Mesothelial cell of epicardium (in vitro differentiated cells): ENCODE measurements at places on chromosomes 3 and 15.

GRCh38 chr15:66872405-66872804 lies 170.4 kb downstream of the SMAD6 start:
- DNase-seq, result no peak

GRCh38 chr3:46695177-46695961 lies 1.9 kb upstream of the ALS2CL start:
- no peak for DNase-seq

- no peak for DNase-seq
These were observed 885.1 kb upstream of the CADM2 start for GRCh38 chr3:84073664-84074063.

DNA sequence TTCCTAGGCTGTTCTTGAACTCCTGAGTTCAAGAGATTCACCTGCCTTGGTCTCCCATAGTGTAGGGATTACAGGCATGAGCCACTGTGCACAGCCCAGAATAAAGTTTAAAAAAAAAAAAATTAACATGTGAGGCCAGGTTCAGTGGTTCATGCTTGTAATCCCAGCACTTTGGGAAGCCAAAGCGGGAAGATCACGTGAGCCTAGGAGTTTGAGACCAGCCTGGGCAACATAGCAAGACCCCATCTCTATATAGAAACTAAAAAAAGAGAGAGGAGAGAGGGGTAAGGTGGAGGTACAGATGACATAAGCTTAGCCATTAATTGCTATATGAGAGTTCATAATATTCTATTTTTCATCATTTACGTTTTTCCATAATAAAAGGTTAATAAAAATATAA lies 21.5 kb downstream of the ZNF148 start:
- no peak for DNase-seq

- DNase-seq, result no peak
These were observed 50.4 kb upstream of the ATP2C1 start for GRCh38 chr3:130843441-130843840.

DNA sequence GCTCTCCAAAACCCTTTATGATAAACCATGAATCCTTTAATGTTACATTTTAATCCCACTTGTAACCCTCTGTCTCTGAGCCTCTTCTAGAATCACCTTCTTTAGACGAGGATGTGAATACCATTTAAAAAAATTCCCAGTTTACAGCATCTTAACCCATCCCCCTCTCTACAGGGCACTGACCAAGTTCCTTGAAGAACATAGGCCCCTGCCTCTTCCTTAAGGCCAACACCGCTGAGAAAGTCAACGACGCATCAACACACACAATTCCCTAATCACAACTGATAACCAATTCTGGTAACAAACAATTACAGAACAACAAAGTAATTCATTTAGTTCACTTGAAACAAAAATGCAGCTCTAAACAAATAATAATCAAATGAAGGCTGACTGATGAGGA lies 130.3 kb downstream of the DLG1 start:
- no peak for DNase-seq

DNA sequence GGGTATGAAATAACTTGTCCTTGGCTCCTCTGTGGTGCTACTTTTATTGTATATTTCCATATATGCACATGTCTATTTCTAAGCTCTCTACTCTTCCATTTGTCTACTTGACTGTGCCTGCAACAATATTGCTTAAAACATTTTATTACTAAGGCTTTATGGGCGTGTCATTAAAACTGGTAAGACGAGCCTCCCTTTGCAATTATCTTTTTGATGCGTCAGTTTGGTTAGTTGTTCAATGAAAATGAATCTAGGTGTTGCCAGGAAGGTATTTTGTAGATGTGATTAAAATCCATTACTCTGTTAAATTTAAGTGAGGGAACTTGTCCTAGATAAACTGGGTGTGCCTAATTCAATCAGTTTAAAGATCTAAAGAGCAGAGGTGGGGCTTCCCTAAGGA lies 12.9 kb upstream of the TRA2B start:
- no peak for DNase-seq

DNA sequence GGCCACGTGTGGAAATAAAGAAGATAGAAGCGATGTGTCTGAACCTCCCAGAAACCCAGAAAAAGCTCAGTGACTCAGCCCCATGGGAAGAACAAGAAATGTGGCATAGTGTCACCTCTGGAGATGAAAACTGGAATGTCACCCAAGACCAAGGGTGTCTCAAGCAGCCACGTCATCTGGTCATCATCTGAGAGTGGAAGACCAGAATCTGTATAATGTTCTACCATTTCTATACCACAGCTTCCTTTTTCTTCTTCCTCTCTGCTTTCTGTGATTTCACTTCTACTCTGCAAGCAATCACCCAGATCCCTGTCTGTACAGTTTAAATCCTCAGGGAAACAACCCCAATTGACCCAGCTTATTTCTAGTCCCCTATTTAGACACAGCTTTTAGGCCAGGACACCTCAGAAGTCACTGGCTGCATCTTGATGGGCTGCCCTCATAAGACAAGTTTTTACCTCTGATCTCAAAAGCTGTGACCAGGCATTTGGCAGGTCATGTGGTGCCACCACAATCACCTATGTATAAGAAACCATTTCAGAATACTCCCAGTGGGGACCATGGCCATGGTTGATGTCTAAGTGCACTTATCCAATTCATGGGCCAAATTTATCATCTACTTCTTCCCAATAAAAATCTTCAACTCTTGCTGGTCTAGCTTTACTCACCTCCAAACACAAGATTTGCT lies 278.5 kb upstream of the UMPS start:
- DNase-seq, result no peak

GRCh38 chr3:37605572-37606153 lies 256.0 kb upstream of the CTDSPL start:
- no peak for DNase-seq

DNA sequence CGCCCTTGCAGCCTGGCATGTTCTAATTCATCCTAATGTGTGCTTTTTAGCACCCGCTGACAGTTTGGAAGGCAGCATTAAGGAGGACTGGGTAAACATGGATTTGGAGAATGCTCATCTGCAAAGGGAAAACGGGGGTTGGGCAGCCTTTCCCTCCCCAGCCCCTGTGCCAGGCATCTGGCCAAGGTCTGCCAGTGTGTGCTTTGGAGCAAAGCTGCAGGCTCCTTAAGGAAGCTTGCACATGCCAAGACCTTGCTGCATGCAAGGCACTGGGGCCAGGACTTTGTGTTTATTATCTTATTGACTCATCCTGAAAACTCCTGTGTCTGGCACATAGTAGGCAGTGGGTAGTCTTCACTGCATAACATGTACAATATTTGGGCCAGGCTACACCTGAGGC lies 20.1 kb downstream of the FAM3D start:
- no peak for DNase-seq

- DNase-seq, result no peak
These were observed 141.9 kb upstream of the C2CD4B start for GRCh38 chr15:62306851-62307504.

DNA sequence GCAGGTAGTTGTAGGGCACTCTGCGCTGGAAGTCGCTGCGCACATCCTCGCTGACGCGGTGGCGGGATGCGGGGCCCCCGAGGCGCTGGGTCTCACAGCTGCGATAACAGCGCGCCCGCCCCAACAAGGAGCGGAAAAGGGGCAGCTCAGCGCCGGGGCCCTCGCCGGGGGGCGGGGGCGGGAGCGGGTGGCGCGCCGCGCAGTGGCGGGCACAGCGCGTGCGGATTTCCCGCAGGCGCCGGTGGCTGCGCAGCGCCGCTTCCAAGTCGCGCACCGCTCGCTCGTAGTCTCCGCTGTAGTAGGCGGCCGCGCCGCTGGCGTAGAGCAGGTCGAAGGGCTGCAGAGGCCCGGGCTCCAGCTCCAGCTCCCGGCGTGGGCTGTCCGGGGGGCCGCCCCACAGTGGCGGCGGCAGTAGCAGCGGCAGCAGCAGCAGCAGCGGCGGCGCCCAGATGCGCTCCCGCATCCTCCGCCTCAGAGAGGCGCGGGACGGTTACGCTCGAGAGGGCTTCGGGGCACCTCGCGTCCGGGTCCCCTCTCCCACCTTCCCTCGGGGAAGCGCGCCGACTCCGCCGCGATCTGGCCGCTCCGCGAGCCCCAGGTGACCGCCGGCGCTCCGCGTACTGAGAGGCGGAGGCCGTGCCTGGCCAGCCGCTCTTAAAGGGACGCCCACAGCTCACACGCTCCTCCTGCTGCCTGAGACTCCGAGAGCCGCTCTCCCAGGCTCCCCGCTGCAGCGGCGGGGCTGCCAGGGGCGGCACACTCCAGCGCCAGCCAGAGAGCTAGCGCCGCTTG lies at the start of gene P3H2:
P3H2 (minus strand) TSS at position 629 of the 792 bp plus-strand sequence; CDS start at position 463, 166 bp downstream.
- DNase-seq, result peak; percentile 84

GRCh38 chr3:68234076-68234780 lies 579.8 kb upstream of the SUCLG2 start:
- DNase-seq, result no peak

GRCh38 chr15:39376371-39376909 lies 204.4 kb upstream of the THBS1 start:
- DNase-seq, result no peak

- DNase-seq, result no peak
These were observed 115.9 kb downstream of the SV2B start for GRCh38 chr15:91216000-91216399.

DNA sequence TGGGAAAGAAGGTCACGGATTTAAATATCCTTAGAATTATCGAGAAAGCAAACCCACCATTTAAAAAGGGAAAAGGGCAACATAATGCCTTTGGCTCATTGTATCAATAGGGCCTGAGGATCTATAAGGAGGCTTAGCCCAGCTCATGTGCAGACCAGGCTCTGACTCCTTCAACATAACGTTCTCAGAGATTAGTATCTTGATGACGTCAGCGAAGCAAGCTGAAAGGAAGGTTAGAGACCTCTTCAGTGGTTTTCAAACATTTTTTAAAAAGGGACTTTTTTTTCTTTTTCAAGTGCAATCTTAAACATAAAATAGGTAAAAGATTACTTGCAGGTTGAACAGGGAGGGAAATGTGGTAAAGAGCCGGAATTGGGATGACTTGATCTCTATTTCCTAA lies 463.9 kb upstream of the ADAMTS9 start:
- DNase-seq, result no peak
